Stimulated activated CD4-positive, alpha-beta T cell treated with anti-CD3 and anti-CD28 coated beads, Interleukin-2, amount 100 ng/mL, for 4 hours (primary cell): ENCODE measurements at places on chromosomes 1 and 21.
A peak's percentile ranks its signal among the peaks of the same experiment; 100 is the strongest.

GRCh38 chr1:165857046-165857801 lies 29.8 kb downstream of the UCK2 start:
- no peak for DNase-seq

DNA sequence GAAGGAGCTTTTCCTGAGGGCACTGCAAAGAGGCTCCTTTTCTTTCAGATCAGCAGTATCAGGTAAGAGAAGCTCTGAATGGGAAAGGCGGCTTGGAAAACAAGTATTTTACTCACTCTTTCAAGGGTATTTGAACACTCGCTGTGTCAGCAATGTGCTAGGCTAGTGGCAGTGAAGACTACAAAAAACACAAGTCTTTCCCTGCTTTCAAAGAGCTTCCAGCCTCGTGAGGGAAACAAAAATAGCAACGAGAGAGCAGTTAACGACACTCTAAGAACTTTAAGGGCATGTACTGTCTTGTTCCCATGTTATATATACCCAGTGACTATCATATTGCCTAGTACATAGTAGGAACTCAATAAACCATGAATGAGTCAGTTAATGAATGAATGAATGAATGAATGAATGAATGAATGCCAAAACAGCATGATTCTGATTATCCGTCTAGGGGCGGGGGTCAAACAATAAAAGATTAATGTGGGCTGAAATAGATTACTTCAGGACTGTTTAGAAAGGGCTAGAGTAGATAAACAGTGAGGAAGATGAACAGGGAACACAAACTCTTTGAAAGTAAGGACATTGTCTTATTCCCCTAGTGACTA lies 14.2 kb upstream of the MCOLN3 start:
- DNase-seq: no peak

DNA sequence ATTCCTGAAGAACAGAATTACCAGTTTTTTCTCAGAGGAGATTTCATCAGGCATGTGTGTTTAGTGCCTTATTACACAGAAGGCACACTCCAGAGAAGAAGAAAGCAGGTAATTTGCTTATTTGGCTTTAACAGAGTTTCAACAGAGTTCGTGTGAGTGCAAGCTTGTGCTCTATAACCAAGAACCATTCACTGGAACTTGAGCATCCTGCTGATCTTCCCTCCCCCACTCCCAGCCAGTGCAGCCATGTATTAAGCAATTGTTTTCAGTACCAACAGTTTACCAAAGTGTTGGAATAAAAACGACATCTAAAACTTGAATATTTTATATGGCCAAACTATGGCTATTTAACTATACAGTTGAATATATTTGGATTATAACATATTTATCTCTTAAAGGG lies 4.3 kb downstream of the MGST3 start:
- no peak for DNase-seq

- DNase-seq: no peak
These were observed 99.2 kb upstream of the KCNK2 start for GRCh38 chr1:214983126-214983869.

DNA sequence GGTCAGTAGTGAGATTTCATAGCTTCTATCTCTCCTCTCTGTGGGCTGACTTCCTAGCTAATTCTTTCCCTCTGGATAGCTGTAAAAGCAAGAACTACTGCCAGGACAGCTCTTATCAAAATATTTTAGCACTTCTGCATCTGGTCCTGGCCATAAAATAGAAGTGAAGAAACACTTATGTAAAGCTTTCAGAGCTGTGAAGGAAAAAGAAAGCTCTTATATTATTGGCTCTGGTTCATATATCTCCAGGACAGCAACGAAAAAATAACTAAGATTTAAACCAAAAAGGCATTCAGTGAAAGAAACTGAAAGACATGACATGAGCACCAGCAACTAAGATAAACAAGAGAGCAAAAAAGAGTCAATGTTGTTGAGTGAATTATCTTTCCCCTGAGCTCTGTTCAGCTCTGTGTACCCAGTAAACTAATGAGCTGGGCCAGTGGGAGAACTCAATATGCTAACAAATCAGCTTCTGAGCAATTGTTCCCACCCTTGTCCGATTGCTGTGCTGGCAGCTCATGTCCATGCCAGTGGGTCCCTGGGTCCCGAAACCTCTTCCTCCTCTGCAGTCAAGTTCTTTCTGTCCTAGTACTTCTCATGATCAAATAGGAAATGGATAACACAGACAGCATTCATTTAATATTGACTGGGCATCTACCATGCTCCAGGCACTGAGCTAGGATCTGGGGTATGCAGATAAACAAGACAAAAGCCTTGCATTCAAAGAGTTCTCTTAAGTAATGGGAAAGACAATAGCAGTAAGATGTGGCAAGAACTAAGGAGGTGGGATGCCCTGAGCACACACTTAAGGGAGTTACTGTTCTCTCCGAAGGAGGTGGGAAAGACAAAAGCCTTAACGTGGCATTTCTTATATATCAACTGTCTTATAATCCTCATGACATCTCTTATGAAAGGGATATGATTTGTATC lies 45.3 kb upstream of the MAN1A2 start:
- DNase-seq: no peak

- peak; percentile 10 for DNase-seq
These were observed 682 bp downstream of the SUCO start for GRCh38 chr1:172533513-172534151.

GRCh38 chr1:30550365-30551220 lies 172.8 kb downstream of the MATN1 start:
- DNase-seq: no peak

DNA sequence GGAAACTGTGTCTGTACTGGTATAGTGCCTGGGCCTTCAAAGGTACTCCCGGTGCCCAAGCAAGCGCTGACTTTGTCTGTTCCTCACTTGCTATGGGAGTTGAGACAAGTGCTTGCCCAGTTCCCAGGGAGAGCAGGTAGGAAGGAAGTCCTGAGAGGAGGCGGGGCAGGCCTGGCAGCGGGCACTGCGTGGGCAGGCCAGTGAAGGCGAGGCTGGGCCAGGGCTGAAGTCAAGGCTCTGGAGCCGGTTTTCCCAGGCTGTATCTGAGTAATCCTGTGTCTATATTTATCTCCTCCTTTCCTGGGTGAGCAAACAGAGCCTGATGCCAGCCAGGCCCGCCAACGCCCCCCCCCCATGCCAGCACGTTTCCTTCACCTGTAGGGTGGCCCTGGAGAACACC lies 15.9 kb upstream of the EDN2 start:
- no peak for DNase-seq

DNA sequence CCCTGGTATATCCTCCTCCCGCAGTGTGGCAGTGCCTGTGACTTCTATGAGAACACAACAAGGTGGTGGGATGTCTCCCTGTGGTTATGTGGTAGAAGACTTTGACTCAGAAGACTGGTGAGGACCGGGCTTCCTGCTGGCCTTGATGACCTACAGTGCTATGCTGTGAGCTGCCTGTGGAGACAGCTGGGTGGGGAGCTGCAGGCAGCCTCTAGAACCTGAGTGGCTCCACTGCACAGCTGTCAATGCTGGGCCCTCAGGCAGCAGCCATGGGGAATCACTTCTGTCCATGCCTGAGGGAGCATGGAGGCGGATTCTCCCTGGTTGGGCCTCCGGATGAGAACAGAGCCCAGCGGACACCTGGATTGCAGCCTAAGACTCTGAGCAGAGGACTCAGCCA lies 14.9 kb downstream of the SLC1A7 start:
- no peak for DNase-seq

DNA sequence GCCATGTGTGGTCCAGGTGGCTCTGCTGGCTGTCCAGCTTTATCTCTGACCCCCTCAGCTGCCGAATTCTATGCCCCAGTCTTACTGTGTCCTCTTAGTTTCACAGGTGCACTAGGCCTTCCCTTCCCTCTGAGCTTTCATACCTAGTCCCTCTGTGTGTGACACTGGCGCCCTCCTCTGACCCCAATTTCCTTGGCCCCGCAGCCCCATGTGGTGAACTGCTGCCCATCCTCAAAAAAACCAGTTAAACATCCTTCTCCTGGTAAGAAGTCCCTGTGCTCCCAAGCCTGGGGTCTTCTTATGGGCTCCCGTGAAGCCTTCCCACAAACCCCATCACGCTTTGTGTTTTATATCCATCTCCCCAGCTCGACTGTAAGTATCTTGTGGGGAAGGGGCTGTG lies 93.9 kb upstream of the TSPAN2 start:
- DNase-seq: no peak
